ENCODE measurements at places on chromosomes 1 and 21.

- no peak for DNase-seq
These were observed 138.8 kb downstream of the GIPC2 start for GRCh38 chr1:78184460-78185072.

DNA sequence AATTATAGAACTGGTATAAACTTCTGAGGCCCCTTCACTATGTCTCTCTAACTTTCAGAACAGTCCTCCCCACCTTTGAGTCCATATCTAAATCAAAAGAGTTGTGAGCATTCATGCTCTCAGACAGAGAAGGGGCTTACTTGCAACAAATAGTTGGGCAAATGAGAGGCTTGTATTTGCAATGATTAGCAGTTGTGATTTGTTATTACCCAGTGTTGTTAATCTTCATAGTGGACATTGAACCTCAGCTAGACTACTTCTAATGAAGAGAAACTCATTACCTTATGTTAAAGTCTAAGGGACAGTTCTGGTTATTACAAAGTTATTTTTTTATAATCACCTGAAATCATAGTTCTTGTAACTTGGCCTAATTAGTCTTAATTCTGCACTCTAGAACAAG lies 114.5 kb downstream of the RABGAP1L start:
- no peak for DNase-seq

GRCh38 chr1:94616506-94616905 lies 74.9 kb upstream of the F3 start:
- no peak for DNase-seq

- DNase-seq = no peak
These were observed 80.3 kb downstream of the RUNX3 start for GRCh38 chr1:24849672-24850295.

DNA sequence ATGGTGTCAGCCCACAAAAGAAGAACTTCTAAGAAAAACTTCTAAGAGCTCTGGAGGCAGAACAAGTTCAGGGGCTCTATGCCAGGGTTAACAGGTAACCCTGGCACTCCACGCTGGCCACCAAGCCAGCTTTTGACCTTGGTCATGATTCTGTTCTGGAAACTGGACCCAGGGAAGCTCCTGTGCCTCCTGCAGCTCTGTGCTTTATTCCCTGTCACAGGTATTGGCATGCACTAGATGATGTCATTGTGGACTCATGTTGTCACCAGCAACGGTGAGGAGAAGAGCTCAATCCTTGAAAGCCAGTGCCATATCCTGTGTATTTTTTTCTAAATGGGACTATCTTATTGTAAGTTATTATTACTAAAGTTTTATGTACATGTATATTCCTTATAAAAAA lies 56.7 kb upstream of the GCLM start:
- DNase-seq = peak; percentile 4

DNA sequence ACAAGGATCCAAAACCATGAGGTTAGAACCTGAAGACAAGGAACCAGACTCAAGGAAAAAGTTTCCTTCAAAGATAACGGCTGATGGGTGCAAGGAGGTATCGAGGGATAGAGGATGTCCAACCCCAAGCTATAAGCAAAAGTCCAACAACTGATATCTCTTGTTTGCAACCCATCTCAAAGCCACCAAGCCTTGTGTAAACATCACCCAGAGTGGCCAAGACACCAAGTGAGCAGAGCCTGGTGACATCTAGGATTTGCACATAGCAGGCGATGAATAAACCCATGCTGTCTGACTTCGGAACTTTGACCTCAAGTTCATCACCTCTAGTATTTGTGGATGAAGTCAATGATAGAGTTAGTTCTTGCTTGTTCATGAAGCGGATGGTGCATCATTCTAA lies 180.7 kb downstream of the ETS2 start:
- DNase-seq = peak; percentile 34

DNA sequence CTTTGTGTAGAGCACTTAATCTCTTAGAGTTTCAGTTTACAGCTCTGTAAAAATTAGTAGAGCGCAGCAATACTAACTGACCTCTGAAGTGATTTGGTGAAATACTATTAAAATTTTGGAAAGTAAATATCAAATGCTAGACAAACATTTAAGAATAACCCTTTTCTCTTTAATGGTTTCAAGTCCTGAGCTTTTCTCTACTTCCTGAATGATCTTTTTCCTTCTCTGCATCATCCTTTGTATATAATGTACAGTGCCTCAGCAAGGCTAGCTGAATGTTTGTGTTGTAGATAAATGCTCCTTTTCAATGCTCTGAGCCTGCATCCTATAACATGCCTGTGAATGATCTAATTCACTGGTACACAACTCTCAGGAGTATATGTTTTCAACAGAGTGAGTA lies 272.9 kb downstream of the ADGRL2 start:
- no peak for DNase-seq

DNA sequence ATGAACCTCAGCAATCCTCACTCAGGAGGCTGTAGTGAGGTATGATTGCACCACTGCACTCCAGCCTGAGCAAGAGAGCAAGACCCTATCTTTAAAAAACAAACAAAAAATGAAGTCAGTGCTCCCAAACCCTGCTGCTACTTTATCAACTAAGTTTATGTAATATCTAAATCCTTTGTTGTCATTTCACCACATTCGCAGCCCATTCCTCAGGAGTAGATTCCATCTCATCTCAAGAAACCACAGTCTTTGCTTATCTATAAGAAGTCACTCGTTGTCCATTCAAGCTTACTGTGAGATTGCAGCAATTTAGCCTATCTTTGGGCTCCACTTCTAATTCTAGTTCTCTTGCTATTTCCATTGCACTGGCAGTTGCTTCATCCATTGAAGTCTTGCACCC lies 44.3 kb upstream of the RGL1 start:
- no peak for DNase-seq

- no peak for DNase-seq
These were observed 74.7 kb upstream of the BACH1 start for GRCh38 chr21:29224006-29224405.

GRCh38 chr1:145858238-145858900 lies 512 bp downstream of the PIAS3 start:
- DNase-seq = peak; percentile 84

DNA sequence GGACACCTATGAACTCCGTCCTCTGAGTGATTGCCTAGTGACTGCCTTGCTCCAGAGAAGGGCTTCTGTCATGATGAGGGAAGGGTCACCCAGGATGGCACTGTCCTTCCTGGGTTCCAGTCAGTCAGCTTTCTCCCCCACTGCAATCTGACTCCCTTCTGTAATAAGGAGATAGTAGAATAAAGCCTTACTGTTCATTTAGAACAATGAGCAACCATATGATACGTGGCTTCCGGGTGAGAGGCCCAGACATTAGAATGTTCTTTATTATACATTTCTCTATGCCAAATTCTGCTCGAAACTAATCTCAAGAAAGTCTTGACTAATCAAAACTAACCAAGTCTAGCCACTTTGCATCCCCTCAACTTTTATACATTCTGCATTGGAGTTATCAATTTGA lies 8.5 kb upstream of the MTMR11 start:
- no peak for DNase-seq

DNA sequence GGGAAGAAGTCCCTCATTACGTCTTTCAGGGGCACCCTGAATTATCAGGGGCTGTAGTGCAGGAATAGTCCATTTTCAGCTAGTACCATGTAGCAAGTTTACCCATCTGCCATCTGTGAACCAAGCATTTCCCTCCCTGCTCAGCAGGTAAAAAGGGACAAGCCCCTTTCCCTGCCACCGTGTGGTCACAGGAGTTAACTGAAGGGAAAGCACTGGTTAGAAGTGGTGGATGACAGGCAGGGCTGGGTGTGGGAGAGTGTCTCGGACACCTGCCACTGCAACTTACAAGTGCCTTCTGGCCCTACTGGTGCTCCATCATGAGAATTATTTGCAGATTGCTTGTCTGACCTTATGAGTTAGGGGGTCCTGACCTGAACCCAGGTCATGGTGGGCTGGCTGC lies 32.0 kb upstream of the IGSF5 start:
- peak; percentile 60 for DNase-seq

GRCh38 chr1:53739109-53739681 lies at the start of gene GLIS1:
Gene GLIS1, minus strand, starts transcription at chr1:53739164. Its CDS starts 1,100 bp downstream, at chr1:53738064.
- peak; percentile 90 for DNase-seq

DNA sequence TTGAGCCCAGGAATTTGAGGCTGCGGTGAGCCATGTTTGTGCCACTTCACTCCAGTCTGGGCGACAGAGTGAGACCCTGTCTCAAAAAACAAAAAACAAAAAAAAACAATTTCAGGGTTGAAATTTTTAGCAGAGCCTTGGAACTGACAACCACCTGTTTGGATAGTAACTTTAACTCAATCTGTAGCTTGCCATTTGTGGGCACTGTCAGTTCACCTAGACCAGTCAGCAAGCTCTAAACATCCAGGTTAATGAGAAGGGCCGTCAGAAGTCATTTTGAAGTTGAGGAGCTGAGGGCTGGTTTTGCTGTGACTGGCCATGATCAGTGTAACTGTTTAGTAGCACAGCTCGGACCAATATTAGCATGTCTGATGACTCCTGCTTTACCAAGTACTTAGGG lies 8.4 kb downstream of the TRAPPC10 start:
- DNase-seq = peak; percentile 84

GRCh38 chr1:61641578-61642336 lies 83.2 kb downstream of the TM2D1 start:
- DNase-seq = peak; percentile 75
